ENCODE measurements at places on chromosomes 13 and 19. TPM values are rescaled to one million over a fixed set of nuclear protein-coding genes. Genes with fewer than 3 reads are reported as not detected.

DNA sequence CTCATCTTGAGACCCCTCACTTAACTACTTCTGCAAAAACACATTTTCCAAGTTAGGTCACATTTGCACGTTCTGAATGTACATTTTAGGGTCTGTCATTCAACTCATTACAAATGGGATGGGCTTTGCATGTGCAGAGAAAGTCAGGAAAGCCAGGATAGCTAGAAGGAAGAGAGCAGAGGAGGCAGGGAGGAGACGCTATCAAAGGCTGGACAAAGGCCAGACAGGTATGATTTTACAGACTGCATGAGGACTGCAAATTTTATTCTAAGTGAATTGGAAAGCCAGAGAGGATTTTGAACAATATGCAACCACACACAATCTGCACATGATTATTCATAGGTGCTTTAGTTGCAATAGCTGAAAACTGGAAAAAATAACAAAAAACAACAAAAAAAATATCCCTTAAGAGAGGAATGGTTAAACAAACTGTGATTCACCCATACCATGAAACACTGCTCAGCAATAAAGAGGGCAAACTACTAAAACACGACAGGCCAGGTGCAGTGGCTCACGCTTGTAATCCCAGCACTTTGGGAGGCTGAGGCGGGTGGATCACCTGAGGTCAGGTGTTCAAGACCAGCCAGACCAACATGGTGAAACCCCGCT, 21.1 kb downstream of the SYDE1 start:
- no peak for DNase-seq

- no peak for DNase-seq
Measured at GRCh38 chr13:113649212-113649611, 8.8 kb downstream of the ATP4B start.

- no peak for DNase-seq
Measured at GRCh38 chr13:51559946-51560735, 24.1 kb upstream of the WDFY2 start.

DNA sequence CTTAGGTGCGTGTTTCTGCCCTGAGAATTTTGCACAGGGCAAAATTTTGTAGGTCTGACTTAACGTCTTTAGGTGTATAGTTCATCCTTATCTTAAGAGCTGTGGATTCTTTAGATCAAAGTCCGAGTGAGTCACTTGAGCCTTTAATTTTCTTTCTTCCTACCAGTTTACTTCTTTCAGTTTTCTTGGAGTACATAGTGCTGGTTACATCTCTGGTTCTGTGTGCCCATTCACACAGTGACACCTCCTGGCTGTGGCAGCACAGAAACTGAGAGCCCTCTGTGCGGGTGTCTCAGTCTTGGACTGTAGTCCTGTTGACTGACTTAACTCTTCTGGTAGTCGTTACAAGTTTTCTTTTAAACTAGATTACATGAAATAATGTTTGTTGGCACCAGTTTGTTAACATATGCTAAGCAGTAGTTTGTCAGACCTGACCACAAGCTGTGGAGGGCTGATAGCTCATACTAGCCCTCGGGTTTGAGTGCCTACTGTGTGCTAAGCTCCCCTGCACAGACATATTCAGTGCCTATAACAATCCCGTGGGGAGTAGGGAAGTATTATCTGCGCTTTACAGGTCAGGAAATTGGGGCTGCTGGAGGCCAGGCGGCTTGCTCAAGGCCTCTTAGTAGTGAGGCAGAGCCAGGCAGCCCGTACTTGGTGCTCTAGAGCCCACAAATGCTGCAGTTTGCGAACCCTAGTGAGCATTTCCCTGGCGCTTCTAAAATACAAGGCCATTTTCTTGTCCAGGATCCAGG, 1.6 kb downstream of the GATAD2A start:
- no peak for DNase-seq

- DNase-seq, result no peak
Measured at GRCh38 chr19:51146751-51147150, 4.7 kb downstream of the SIGLEC7 start.

The PCDH20 gene
- total RNA-seq, result 3.5 TPM

The CEACAM7 gene
- total RNA-seq, result not detected

The RAB3D gene
- 15.1 TPM for total RNA-seq

The ZNF880 gene
- total RNA-seq, result 16.6 TPM

The NKPD1 gene
- total RNA-seq, result not detected

Measured in heart left ventricle (tissue), 16 donors.